ENCODE measurements at places on chromosomes 6 and 20.

DNA sequence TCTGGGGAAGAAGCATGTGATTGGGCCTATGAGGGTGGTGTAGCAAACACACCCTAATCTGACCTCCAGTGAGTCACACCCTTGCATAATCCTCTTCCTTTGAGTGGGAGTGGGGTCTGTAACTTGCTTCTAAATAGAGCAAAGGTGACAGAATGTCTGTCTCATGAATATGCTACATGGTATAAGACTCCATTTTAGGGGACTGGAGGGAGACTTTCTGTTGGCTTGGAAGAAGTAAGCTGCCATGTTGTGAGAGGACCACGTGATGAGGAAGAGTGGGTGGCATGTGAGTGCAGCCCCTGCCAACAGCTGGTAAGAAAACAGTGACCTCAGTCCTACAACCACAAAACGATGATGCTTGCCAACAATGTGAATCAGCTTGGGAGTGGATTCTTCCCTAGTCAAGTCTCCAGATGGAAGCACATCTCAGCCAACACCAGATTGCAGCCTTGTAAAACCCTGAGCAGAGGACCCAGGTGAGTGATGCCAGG lies 3.7 kb downstream of the AK9 start:
- DNase-seq, result no peak

DNA sequence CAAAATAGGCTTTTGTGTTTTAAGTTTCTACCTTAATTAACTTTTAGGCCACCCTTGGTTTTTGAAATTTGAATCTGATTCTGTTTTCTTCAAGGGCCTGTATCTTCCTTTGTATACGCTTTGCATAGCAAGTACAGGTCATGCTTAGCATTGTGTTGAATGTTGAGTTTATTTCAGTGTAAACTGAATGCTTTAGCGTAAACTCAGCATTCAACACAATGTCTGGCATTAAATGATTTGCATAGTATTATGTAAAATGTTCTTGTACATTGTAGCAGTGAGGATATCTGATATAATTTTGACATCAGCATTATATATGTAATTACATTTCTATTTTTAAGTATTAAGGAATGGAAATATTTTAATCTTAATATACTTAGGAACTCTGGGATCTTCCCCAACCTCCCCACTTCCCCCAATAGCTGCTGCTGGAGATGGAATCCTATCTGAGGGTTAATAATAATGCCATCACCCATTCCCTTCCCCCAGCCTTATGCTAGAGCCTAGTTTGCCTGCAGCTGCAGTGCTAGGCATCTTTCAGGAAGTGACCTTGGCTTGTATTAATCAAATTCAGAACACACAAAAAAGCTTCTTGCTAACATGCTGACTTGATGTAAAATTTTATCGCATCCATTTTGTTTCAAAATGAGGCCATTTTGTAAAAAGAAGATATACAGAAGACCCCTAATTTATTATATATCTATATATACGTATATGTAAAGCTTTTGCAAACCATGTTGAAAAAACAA lies 73.1 kb downstream of the NCOA3 start:
- DNase-seq, result no peak

DNA sequence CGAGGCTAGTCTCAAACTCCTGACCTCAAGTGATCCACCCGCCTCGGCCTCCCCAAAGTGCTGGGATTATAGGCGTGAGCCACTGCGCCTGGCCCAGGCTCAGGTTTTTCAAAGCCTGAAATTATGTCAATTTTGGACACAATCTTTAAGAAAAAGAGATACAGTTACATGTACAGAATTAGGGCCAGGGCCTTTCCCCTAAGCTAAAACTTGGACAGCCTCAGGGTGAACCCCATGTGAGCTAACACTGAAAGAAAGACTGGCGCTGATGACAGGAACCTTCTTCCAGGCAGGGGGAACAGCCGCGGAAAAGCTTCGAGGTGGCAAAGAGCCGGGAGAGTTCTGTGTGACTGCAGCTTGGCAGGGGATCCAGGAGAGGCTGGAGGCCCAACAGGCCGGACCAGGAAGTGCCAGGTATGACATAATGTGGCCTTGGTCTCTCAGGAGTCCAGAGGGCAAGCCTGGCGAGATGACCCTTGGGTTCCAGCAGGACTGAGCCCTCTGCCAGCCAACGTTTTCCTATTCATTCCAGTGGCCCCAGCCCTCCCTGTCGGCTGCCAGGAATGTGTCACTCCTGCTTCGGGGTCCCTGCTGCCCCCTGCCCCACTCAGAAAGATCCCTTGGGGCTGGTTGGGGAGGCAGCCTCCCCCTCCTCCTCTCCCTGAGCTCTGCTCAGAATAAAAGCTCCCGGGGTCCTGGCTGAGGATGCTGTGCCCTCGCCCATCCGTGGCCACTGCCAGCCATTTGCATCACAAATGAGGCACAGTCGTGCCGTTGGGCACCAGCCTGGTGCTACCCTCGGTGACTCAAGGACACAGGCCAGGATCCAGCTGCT lies 37.3 kb downstream of the RBM38 start:
- no peak for DNase-seq

DNA sequence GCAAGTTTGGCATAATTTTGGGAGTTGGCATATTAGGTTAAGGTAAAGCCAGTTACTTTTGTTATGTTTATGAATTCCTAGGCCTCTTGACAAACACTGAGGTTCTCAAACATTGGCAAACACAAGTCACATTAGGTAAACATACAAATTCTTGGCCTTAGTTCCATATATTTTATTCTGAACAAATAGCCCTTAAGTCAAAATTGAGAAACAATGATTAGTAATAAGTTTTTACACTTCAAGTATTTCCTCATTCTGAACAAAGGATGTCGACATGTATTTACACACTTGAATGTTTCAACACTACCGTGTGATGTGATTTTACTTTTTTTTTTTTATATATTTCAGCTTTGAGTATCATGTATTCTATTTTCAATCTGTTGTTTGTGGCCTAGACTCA lies 3.8 kb upstream of the ECHDC1 start:
- DNase-seq, result no peak

DNA sequence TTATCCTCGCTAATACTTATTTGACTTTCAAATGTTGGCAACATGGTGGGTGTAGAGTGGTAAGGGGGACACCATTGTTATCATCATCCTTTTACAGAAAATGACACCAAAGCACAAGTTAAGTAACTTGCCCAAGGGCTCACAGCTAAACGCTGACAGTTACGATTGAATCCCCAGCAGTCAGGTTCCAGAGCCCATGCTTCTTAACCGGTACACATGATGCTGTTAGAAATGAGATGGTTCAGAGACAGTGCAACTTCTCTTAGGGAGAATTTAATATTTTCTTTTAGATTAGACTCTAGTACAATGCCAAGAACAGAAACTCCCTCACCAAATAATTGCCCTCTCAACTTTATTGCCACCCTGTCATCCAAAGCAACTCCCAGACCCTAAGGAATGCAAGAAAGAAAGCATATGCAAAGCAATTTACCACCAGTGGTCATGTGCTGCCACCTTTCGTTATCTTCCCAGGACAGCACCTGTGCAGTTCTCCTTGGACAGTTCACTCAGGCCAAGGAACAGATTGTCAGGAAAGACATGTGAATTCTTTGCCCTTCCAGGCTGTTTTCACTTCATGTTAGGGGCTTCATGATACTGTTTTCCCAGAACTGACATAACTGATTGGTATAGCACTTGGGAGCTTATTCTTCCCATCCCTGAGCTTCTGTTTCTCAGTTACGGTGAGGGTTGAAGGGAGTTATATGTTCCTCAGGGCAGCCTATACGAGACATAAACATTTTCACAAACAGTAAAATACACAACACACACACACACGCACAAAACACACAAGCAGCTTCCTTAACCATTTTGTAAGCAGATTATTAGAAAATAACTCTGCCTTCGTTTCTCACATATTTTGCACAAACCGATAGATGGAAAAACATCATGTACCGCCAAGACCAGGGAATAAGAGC lies 5.1 kb downstream of the HLA-DMA start:
- DNase-seq, result no peak

DNA sequence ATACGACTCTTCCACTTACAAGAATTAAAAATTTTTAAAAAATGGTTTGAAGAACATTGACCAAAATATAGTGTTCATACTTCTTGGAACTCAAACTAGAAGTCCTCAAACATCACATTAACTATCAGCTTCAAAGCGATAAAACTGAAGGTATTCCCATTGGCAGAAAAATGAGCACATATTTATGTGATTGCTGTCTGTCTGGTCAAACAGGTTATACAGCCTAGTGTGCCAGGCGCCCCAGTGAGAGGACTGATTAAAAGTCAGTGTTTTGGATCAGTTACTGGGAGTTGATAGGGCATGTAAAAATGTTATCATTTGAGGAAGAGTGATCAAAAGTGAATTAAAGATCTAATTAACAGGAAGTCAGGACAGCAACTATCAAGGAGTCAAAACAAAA lies 738.8 kb downstream of the HDGFL1 start:
- DNase-seq, result no peak

Data from activated T-cell treated with anti-CD3 and anti-CD28 coated beads for 24 hours (primary cell).